ENCODE measurements at places on chromosomes 1 and 21. TPM values are rescaled to one million over a fixed set of nuclear protein-coding genes. Genes with fewer than 3 reads are reported as not detected.

DNA sequence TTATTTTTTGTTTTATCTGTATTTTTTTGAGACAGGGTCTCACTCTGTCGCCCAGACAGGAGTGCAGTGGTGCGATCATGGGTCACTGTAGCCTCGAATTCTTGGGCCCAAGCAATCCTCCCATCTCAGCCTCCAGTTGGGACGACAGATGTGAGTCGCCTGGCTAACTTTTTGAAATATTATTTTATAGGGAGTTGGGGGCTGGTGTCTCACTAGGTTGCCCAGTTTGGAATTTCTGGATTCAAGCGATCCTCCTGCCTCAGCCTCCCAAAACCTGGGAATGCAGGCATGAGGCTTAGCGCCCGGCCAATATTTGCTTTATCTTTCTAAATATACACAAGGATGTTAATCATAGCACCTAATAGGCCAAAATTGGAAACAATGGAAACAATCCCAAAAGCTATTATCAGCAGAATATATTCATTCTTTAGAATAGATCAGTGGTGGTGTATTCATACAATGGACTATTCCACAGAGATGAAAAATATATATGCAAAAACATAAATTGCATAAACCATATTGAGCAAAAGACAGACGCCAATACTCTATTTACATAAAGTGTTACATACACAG is 55.9 kb downstream of the DAP3 start:
- no peak for DNase-seq

GRCh38 chr1:212507369-212507768 is 74.6 kb downstream of the NENF start:
- DNase-seq, result peak; percentile 79

DNA sequence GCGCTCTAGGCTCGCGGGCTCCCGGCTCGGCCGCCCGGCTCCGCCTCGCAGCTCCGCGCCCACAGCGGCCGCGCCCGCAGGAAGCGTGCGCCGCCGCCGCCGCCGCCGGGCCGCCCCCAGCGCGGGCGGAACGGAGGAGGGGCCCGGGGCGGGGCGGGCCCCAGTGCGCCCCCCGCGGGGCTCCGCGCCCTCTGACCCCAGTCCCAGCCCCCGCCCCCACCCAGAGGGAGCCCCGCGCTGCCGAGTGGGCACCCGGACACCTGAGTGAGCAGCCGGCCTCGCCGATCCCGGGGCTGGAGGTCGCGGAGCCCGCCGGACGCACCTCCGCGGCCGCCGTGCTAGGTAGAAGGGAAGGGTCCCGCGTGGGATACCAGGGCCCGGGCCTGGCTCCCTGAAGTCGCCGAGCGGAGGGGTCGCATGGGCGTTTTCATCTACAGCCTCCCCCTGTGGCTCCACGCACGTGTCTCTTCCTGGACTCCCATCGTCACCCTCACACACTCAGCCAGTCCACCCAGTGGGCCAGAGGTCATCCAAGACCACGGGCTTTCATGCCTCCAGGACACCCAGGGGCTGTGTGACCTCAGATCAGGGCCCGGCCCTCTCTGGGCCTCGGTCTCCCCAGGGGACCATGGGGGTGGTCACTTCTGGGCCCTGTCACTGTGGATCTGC is at the start of gene SDC3:
Gene SDC3, minus strand, starts transcription at position 63 of the 669 bp plus-strand sequence. CDS start 172 bp downstream, outside the sequence.
- no peak for DNase-seq

- DNase-seq, result no peak
These were observed 10.0 kb upstream of the IGSF3 start for GRCh38 chr1:116677474-116678062.

FCGR3B gene
- not detected for total RNA-seq

SEC16B gene
- total RNA-seq, result 0.19 TPM

KIAA1614 gene
- 0.08 TPM for total RNA-seq
